ENCODE measurements at places on chromosomes 13 and 19.
A peak's percentile ranks its signal among the peaks of the same experiment; 100 is the strongest.

- no peak for DNase-seq
Observed at GRCh38 chr13:93547886-93548285, 321.3 kb downstream of the GPC6 start.

GRCh38 chr13:50375792-50376191 lies 360.5 kb downstream of the KCNRG start:
- DNase-seq = no peak

DNA sequence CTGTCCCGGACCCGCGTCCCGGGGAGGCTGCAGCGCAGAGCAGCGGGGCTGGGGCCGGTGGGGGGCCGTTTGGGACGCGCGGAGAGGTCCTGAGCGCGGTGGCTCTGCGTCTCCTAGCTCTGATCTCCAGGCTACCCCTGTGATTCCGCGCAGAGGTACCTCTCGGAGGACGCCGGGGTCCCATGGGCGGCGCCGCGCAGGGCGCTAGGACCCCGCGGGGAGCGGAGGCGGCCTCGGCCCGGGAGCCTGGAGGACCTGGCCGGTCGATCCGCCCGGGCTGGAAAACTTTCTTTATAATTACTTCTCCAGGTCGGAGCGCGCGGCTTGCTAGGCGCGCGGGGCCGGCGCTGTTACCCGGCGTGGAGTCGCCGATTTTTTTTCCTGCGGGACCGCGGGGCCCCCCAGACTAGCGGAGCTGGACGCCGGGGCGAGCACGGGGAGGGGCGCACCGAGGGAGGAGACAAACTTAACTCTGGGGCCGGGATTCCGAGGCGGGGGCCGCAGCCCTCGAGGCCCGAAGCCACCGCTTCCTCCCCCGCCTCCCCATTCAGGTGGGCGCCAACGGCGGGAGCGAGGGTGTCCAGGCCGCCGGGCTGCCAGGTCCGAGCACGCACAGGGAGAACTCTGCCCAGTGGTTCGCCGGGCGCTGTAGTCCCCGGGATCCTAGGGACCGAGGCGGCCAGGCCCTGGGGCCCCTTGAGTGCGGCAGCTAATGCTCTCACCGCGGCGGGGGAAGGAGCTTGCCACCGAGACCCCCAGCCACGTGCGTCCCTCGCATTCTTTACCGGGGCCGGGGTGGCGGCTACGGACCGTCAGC lies 848 bp upstream of the CEBPA start:
- DNase-seq = peak; percentile 51

DNA sequence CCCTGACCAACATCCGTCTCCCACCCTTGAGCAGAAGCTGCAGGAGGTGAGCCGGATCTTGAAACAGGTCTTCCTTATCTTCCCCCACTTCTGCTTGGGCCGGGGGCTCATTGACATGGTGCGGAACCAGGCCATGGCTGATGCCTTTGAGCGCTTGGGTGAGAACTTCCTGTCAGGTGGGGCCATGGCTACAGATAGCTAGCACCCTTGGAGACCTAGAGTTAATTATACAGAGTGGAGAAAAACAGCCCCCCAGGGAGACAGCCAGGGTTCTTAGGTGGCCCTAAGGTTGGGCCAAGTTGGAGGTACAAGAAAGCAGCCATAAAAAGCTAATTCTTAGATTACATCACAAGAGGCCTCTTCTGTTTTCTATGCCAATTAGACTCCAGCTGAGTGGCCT lies 8.9 kb upstream of the ARHGAP45 start:
- no peak for DNase-seq

- DNase-seq = no peak
Observed at GRCh38 chr19:15118248-15118647, 11.0 kb downstream of the SYDE1 start.

DNA sequence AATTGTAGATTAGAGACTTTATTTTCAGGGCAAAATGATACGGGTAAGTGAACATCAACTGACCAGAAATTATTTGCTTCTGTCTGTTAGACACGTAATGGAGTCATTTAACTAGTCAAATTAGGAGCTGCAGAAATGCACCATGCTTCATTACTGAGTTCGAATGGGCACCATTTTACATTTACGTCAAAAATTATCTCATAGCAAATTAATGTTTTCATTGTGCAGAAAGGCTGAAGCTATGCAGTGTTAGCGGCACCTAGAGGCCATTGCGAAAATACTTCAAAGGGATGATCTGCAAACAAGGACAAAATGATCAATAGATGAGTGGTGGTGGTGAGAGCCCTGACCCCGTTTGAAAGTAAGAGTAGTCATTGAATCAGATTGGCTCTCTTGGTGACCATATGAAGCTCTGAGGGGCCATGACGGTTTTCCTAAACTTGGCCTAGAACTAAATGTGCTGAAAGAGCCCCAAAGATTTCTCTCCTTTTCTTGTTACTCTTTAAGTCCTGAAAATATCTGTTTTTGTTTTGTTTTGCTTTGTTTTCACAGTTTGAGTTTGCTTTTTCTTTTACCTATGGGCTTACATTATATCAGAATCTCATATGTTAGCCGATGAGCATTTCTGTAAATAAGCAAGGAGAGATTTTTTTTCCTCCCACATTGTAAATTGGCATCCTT lies 277.9 kb downstream of the ZNF536 start:
- peak; percentile 39 for DNase-seq

- no peak for DNase-seq
Observed at GRCh38 chr19:5718037-5718578, 1.8 kb downstream of the LONP1 start.

DNA sequence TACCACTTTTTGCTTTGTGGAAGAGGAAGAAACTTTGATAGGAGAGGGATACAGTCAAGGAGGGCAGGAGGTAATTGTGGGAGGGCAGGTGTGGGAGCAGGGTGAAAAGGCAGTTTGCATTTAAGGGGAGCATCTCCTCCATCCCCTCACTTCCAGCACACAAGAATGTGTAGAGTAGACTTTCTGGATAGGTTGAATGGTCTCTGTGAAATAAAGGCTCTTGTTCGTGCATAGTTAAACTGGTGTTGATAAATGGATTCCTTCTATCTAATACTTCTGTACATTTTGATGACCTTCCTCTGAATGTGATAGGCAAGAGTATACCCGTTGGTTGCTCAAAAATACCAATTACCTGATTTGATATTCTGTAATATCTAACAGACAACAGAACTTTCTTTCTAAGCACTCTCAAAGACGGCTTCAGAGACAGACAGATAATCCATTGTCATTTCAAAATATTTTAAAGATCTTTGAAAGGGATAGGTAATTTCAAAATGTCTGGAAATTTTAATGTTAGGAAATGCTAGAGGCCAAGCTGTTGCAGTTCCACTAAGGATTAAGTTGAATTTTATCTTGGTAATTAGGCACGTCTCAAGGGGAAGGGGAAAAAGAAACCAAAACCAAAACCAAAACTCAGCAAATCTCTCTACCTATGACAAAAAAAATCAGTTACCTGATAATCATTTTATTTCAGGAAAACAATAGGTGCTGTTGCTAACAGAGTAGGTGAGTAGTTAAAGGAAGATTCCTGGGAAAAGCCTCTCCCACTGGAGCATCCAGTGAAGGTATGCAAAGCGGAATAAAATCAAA lies 302.6 kb downstream of the COG6 start:
- DNase-seq = no peak

DNA sequence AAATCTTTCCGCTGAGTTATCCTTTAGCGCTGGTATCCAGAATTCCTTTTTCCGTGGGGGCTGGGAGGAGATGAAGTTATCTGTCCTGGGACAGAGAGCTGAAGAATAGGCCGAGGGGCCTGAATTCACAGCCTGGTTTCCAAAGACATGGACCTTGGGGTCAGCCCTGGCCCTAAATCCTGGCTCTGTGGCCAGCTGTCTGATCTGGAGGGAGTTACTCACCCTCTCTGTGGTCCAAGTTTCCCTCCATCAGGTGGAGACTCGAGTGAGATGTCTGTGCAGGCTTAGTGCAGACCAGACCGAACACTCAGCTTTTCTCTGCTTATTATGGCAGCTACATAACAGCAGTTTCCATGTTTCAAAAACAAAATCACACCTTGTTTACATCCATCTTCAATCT lies 59.6 kb downstream of the CDADC1 start:
- no peak for DNase-seq

DNA sequence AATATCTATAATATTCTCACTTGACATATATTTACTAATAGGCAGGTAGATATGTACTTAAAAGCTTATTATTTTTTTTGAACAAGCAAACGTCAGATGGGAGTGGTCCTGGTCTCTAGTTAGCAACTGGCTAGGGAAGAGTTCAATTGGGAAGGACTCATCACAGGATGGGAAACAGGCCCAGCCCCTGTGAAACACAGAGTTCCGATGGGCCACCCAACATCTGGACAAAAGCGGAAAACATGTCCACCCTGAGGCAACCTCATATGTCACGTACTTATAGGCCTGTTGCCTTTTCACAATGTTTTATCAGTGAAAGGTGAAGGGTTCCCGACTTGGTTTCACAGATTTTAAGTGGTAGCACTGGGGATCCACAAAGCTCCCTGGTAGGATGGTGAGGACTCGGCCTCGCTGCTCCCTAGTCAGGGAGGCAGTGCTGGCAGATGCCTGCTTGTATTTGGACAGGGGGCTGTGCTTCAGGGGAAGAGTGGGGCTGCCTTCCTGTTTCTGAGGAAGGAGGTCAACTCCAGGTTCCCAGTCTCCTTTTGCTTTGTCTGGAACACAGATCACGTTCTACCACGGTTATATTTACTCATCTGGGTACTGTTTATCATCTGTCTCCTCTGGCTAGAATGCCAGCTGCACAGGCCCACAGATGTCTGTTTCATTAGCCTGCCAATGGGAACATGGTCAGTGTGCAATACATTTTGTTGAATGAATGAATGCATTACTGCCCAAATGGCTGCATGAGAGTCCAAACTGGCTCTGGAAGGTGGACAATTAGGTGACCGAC lies 49.4 kb upstream of the SLC15A1 start:
- no peak for DNase-seq

- DNase-seq = peak; percentile 78
Observed at GRCh38 chr19:50835785-50836542, 2.6 kb upstream of the KLK15 start.

DNA sequence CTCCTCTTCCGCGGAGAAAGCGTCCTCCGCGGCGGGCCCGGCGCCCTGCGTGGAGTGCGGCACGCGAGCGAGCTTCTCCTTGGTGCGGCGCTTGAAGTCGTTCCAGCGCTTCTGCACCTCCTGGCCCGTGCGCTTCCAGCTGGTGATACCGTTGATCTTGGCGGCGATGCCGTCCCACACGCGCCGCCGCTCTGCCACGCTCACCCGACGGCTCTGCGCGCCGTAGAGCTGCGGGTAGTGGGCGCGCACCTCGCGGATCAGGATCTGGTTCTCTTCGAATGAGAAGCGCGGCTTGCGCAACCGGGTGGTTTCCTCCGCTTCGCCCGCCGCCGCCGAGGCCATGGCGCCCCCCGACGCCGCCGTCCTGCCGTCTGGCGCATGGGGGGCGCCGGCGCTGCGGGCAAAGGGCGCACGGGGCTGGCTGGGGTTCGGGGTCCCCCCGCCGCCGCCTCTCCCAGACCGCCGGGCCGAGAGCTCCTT lies 941 bp downstream of the MYPOP start:
- no peak for DNase-seq

- DNase-seq = no peak
Observed at GRCh38 chr19:4365341-4365740, 22.0 kb downstream of the MPND start.

GRCh38 chr13:70849222-70849621 lies 741.0 kb upstream of the KLHL1 start:
- DNase-seq = no peak

DNA sequence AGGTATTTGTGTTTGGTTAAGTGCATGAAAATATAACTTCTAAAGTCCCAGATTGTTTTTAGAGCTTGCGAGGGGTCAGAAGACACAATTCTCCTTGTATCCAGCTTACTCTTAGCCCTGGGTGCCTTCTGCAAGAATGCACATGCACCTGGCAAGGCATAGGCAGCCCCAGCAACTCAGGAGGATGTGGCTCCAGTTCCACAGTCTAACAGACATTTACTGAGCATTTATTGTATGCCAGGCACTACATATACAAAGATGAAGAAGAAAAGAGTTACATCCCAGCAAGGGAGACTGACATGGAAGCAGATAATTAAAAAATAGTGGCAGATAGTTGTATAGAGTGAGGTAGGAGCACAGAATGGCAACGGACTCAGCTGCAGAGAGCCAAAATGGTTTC lies 101.1 kb upstream of the FRY start:
- no peak for DNase-seq

DNA sequence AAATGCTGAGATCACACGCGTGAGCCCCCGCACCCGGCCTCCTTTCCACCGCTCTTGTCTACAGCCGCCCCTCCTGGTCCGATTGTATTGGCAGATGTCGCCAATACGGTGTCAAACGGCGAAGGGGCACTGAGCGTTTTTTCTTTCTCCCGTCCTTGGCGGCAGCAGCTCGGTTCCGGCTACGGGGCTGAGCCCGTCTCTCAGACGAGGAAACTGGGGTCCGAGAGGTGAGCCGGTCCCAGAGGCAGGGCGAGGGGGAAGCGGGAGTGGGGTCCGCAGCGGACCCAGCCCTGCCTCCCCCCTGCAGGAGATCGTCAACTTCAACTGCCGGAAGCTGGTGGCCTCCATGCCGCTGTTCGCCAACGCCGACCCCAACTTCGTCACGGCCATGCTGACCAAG lies 20.4 kb downstream of the POLRMT start:
- DNase-seq = no peak

DNA sequence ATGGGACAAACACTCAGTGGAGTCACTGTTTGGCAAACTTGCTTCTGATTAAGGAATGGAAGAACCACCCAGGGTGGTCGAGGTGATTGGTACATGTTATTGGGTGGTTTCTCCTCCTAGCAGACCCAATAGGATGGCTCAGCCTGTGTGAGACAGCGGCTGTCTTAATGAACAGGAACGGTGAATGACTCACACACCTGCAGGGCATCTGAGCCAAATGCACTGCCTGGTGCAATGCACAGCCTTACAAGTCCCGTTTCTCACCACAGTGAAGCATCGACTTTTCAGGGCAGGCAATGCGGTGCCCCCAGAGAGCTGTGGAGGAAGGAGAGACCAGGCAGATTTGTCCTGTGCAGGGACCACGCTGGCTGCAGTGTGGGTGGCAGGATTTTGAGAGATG lies 238.5 kb downstream of the FGF9 start:
- DNase-seq = no peak

GRCh38 chr13:109010912-109011311 lies 381.5 kb downstream of the MYO16 start:
- no peak for DNase-seq

GRCh38 chr19:28744943-28745342 lies 468.0 kb downstream of the UQCRFS1 start:
- no peak for DNase-seq

- no peak for DNase-seq
Observed at GRCh38 chr19:44892932-44893331, 1.9 kb downstream of the TOMM40 start.

All from SK-N-DZ (cell line).